Activated CD4-positive, alpha-beta T cell treated with anti-CD3 and anti-CD28 coated beads, Interleukin-2, amount 10 ng/mL, durations not matched to agents 7 days and 5 days (primary cell): ENCODE measurements at places on chromosomes 1 and 21. TPM values are rescaled to one million over a fixed set of nuclear protein-coding genes. Genes with fewer than 3 reads are reported as not detected.

DNA sequence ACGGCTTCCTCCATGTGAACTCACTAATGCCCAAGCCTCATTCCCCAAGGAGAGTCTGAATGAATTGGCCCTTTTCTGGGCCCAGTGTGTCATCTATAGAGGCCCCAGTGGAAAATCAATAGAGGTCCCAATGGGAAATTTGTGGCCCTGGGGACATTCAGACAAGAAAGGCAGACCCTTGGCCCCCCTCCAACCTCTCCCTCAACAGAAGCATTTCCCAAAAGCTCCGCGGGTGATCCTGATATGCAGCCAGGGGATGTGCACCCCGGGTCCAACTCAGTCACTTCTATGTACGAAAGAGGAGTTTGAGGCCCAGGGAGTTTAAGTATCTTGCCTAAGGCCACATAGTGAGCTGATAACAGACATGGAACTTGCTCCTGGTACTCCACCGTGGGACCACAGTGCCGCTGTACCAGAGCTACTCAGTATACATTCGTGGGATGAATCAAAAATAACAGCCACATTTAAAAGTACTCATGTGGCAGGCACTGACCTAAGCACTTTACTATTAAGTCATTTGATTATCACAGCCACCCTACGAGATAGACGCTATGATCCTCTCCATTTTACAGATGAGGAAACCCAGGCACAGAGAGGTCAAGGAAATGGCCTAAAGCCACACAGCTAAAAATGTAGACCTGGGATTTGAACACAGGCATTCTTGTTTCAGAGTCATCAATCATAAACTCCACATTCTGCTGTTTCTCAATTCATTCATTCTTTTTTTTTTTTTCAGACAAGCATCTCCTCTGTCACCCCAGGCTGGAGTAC, 8.5 kb downstream of the EPHA2 start:
- no peak overlapping the region for H3K4me3 ChIP-seq
- H3K4me1 ChIP-seq, result no peaks in the 10 kb centered on the region
- no peak overlapping the region for H3K27ac ChIP-seq
- no peak for DNase-seq
- peaks cover 8% of the 10 kb centered on the region for H3K27me3 ChIP-seq
- H3K36me3 ChIP-seq, result no peaks in the 10 kb centered on the region

The HIVEP3 gene
- total RNA-seq, result 18.4 TPM

DNA sequence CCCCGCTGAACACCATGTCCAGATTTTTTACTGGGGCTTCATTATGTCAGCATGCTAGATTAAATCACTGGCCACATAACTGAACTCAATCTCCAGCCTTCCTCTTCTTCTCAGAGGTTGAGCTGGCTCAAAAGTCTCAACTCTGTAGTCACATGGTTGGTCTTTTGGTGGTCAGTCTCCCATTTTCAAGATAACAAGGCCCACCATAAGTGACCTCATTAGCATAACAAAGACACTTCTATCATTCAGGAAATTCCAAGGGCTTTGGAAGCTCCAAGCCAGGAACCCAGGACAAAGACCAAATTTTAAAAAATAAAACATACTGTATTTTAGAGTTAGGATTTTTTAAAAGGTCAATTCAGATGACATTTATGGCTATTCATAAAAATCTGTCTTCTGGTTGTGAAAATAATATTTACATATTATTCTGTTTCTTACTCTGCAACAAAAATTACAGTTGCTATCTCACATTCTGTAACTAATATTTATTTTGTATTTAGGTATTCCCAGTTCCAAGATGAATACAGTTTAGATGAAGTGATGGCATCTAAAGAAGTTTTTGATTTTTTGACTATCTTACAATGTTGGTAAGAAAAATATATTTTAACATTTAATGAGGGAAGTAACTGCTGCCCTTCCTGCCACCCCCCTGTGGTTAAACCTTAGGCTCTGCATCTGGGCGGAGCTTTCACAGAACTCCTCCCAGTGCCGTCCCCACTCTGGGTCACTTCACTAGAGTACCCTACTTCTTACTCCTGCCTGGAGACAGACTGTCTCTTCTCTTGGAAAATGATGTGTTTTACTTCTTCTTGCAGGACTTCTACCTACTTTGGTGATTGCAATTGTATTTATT, 49.3 kb downstream of the SCP2 start:
- H3K4me1 ChIP-seq, result peaks cover 3% of the 10 kb centered on the region
- peaks cover 23% of the 10 kb centered on the region for H3K36me3 ChIP-seq
- DNase-seq, result no peak
- H3K27ac ChIP-seq, result peak overlapping the region; percentile 60

DNA sequence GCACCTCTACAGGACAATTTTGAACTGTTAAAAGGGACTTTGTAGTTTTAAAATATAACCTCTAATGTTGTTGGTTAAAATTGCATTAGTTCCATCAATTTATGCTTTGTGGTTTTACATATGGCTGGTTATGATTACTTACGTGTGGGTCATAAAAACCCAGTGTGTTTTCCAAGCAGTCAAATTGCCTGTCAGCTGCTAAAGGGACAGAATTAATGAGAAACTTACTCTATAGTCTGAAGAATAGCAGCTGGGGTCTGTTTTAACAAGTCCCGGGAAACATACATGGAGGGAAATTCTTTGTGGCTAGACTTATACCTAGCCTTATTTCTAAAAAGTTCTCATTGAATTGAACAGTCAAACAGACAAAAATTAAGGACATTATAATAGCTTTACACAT, 820.9 kb upstream of the ADGRL4 start:
- no peaks in the 10 kb centered on the region for H3K27me3 ChIP-seq
- no peak overlapping the region for H3K4me3 ChIP-seq
- H3K4me1 ChIP-seq, result no peaks in the 10 kb centered on the region

GRCh38 chr21:41895643-41896493, 16.7 kb upstream of the PRDM15 start:
- no peaks in the 10 kb centered on the region for H3K27me3 ChIP-seq
- H3K4me1 ChIP-seq, result peaks cover 45% of the 10 kb centered on the region
- DNase-seq, result peak; percentile 60

- no peak for DNase-seq
- H3K27me3 ChIP-seq, result no peaks in the 10 kb centered on the region
- H3K4me3 ChIP-seq, result no peak overlapping the region
- no peaks in the 10 kb centered on the region for H3K4me1 ChIP-seq
- no peak overlapping the region for H3K27ac ChIP-seq
- H3K36me3 ChIP-seq, result no peaks in the 10 kb centered on the region
Observed at GRCh38 chr1:82329226-82329625, 528.5 kb downstream of the ADGRL2 start.

GRCh38 chr1:15178571-15179484, 25.3 kb downstream of the TMEM51 start:
- H3K4me1 ChIP-seq, result peaks cover 4% of the 10 kb centered on the region
- no peak overlapping the region for H3K4me3 ChIP-seq

The SGIP1 gene
- not detected for total RNA-seq

DNA sequence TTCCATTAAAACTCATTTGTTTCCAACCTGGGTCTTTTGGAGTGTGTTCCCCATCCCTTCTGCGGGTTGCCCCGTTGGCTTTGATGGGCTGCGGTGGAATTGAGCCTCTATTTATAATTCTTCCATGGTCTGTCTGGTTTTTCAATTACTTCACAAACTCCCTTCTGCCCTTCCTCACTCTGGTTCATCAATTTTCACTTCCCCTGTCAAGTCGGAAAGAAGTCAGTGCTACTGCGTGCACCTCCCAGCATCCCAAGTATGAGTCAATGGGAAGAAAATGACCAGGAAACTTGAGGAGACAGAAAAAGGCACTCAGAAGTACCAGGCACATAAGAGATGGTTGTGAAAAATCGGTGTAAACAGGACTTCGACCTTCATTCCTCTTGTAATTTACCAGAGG, 126.2 kb downstream of the KAZN start:
- no peak overlapping the region for H3K27ac ChIP-seq
- H3K4me1 ChIP-seq, result no peaks in the 10 kb centered on the region
- H3K4me3 ChIP-seq, result no peak overlapping the region
- no peaks in the 10 kb centered on the region for H3K36me3 ChIP-seq
- no peak for DNase-seq

DNA sequence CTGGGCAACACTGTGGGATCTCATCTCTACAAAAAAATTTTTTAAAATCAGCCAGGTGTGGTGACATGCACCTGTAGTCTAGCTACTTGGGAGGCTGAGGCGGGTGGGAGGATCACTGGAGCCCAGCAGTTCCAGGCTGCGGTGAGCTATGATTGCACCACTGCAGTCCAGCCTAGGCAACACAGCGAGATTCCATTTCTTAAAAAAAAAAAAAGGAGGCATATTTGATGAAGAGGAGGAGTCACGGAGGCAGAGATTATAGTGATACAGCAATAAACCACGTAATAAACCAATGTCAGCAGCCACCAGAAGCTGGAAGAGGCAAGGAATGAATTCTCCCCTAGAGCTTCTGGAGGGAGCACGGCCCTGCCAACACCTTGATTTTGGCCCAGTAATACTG, 4.0 kb downstream of the LIX1L start:
- peaks cover 75% of the 10 kb centered on the region for H3K4me1 ChIP-seq
- peaks cover 18% of the 10 kb centered on the region for H3K36me3 ChIP-seq
- no peaks in the 10 kb centered on the region for H3K27me3 ChIP-seq
- no peak for DNase-seq

DNA sequence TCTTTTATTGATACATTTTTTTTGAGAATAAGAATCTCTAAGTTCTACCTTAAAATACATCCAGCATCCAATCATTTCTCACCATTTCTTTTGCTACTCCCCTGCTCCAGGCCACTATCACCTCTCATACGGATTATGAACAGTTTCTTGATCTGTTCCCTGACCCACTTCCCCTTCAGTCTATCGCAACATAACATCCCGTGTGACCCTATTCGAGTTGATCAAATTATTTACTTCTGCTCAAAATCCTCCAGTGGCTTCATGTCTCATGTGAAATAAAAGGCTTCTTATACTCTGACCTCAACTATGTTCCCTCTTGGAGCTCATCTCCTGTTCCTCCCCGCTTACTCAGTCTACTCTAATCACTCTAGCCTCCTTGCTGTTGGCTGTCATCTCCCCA, 5.2 kb downstream of the ALG14 start:
- DNase-seq, result no peak
- no peaks in the 10 kb centered on the region for H3K27me3 ChIP-seq
- peaks cover 14% of the 10 kb centered on the region for H3K4me1 ChIP-seq
- H3K36me3 ChIP-seq, result peaks cover 6% of the 10 kb centered on the region
- H3K27ac ChIP-seq, result no peak overlapping the region

- peaks cover 10% of the 10 kb centered on the region for H3K27me3 ChIP-seq
- H3K27ac ChIP-seq, result no peak overlapping the region
- H3K36me3 ChIP-seq, result no peaks in the 10 kb centered on the region
- peaks cover 5% of the 10 kb centered on the region for H3K4me1 ChIP-seq
- no peak for DNase-seq
- no peak overlapping the region for H3K4me3 ChIP-seq
Observed at GRCh38 chr1:33072707-33073106, 8.2 kb upstream of the AZIN2 start.

DNA sequence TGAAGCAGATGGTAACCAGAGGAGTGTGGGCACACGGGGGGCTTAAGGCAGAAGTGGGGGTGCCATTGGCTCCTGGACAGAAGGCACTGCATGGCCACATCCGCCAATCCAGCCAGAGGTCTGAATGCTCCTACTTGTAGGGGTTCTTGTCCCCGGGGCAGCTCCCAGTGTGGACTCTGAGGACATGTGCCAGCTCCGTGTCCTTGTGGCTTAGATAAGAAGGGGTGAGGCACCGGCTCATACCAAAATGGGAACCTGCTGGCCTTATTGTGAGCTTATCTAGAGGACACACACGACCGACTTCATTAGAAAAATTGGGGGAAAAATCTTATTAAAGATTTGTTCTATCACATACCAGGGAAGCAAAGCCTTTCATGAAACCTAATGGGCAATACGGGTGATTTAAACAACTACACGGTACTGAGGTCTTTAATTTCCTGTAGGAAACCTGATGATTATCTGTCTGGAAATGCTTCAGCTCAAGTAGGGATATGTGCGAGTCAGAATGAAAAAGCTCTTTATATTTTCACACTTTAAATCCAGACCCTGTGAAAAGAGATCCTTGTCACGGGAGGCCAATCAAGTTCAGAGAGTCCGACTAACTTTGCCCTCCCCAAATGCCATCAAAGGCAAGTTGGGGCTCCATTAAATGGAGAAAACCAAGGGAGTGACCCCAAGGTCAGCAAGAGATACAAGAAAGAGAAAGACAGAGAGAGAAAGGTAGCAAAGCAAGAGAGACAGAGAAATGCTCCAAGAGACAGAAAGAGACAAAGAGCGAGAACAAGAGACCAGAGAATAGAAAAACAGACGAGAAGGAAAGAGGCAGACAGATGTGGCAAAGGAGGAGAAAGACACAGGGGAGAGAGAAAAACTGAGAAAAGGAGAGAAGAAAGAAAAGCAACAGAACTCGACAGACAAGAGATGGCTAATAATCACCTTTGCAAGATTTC, 14.1 kb upstream of the KCNN3 start:
- peaks cover 4% of the 10 kb centered on the region for H3K27me3 ChIP-seq
- H3K27ac ChIP-seq, result no peak overlapping the region
- H3K36me3 ChIP-seq, result no peaks in the 10 kb centered on the region
- no peak overlapping the region for H3K4me3 ChIP-seq

The ELOVL1 gene
- total RNA-seq, result 85.0 TPM

The PHTF1 gene
- 17.0 TPM for total RNA-seq

The OR2L3 gene
- total RNA-seq, result not detected

DNA sequence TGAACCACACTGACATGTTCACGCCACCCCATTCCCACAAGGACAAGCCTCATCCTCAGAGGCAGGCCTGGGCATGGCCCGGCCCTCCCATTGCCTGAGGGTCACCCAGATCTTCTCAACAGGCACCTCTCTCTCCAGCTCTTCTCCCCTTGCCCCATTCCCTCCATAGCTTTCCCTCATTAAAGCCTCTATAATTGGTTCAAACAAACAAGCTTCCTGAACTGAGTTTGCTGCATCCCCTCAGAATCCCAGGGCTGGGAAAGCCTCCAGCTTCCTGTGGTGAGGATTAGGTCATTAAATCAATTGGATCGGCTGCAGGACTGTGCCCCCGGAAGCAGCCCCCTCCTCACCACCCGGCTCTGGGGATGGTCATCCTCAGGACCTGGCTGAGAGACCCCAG, 18.9 kb downstream of the CTNNBIP1 start:
- no peak for DNase-seq
- no peak overlapping the region for H3K4me3 ChIP-seq
- no peaks in the 10 kb centered on the region for H3K36me3 ChIP-seq
- no peak overlapping the region for H3K27ac ChIP-seq
- no peaks in the 10 kb centered on the region for H3K27me3 ChIP-seq

DNA sequence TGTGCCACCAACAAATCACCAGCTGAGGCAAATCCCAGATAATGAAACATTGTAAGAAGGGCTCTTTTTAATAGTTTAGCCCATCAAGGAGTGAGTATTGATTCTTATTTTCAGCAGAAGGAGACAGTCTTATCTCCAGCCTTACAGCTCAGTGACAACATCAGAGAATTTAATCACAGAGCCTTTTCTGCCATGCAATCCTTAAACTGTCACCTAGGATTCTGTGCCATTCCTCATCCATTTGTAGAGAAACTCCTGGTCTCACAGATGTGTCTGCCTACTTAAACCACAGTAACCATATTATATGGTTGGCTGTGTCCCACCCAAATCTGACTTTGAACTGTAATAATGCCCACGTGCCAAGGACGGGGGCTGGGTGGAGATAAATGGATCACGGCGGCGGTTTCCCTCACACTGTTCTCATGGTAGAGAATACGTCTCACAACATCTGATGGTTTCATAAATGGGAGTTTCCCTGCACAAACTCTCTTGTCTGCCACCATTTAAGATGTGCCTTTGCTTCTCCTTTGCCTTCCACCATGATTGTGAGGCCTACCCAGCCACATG, 217.7 kb downstream of the RERE start:
- H3K27me3 ChIP-seq, result no peaks in the 10 kb centered on the region
- DNase-seq, result no peak
- peaks cover 7% of the 10 kb centered on the region for H3K36me3 ChIP-seq
- H3K4me1 ChIP-seq, result peaks cover 64% of the 10 kb centered on the region

The FASLG gene
- 1.4 TPM for total RNA-seq

The AMY1B gene
- not detected for total RNA-seq

The TLCD4 gene
- total RNA-seq, result 0.04 TPM
